ENCODE measurements at places on chromosomes 3 and 15. TPM values are rescaled to one million over a fixed set of nuclear protein-coding genes. Genes with fewer than 3 reads are reported as not detected.
A peak's percentile ranks its signal among the peaks of the same experiment; 100 is the strongest.

GRCh38 chr15:39125226-39125625 lies 455.7 kb upstream of the THBS1 start:
- DNase-seq = no peak

GRCh38 chr15:68807249-68807648 lies 13.4 kb downstream of the ANP32A start:
- no peak for DNase-seq

- DNase-seq = no peak
These were observed 65.4 kb downstream of the KCNH8 start for GRCh38 chr3:19213603-19214220.

DNA sequence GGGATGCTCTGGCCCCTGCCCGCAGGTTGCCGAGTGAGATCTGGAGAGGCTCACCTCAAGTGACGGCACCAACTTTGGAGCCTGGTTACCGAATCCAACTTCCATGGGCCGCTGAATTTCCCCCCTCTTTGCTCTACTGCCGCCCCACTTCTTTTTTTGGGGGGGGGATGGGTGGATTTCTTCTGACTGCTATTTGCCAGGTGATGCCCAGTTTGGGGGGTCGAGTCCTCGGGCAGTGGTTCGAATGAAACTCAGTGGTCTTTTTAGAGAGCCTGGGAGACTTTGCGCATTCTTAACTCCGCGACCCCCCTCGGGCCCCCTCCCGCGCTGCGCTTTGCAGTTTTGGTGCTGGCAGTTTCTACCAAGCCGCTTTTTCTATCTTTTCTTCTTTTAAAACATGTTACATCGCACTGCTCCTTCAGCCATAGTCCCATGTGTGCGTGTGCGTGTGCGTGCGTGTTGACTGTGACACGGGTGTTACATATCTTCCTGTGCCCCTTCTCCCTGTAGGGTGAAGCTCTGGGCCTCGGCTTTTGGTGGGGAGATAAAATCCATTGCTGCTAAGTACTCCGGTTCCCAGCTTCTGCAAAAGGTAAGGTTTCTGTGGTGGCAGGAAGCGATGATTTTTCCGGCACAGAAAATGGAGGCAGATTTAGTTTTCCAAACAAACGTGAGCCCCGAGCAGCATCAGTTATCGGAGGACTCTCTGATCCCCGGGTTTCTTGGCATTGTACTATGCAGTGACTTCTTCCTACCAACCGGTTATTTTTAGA lies 837 bp downstream of the CACNA2D3 start:
- DNase-seq = no peak

DNA sequence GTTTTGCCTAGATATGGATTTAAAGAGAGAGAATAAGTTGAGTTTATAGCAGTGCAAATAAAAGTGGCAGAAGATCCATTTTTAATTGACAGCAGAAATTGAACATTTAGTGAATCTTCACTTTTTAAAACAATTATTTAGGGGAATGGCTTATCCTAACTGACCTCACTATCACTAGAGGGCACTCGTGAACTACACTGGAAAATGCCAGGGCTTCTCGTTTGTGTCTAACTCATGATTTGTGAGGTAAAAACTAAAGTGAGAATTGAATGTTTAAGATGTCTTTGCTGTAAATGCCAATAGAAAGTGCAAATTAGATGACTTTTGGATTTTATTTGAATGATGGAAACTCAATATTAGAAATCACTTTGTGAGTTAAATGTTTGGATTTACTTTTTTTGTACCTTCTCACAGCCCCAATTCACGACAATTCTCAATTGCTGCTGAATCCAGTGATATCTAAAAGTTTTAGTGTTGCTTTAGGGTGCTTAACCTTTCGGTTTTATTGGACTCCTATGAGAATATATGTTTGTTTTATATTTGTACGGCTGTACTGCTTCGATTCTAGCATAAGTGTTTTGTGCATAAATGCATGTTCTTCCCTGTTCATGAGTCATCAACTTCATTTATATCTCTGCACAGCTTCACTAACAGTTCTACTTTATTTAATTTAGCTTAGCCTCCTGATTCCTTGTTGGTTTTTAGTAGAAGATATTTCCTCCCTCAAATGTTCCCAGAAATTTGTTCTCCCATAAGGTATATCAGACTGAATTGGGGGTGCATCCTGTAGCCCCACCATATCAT lies 462.1 kb downstream of the MFSD1 start:
- DNase-seq = peak; percentile 44

DNA sequence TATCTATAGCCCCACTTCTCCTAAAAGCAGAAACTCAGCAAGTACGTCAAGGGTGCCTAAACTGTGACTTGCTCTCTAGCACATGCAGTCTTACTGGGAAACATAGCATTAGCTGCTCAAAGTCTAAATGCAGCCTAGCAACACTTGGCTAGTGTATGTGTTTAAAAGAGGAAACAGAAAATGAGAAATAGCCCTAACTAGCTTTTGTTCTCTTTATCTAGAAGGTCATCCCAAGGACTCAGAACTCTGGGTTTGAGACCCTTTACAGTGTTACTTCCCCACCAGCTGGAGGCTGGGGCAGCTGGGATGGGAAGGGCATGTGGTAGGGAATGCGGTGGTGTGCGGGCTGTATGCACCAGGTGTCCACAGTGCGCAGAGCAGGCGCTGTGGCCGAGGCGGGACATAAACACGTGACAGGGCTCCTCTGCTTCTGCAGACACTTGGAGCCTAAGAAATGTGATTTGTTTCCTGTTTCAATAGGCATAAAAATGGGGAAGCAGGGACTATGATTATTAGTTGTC lies 13.3 kb downstream of the ETV5 start:
- DNase-seq = peak; percentile 53

- DNase-seq = no peak
These were observed 134.3 kb upstream of the ABHD17C start for GRCh38 chr15:80560601-80561400.

DNA sequence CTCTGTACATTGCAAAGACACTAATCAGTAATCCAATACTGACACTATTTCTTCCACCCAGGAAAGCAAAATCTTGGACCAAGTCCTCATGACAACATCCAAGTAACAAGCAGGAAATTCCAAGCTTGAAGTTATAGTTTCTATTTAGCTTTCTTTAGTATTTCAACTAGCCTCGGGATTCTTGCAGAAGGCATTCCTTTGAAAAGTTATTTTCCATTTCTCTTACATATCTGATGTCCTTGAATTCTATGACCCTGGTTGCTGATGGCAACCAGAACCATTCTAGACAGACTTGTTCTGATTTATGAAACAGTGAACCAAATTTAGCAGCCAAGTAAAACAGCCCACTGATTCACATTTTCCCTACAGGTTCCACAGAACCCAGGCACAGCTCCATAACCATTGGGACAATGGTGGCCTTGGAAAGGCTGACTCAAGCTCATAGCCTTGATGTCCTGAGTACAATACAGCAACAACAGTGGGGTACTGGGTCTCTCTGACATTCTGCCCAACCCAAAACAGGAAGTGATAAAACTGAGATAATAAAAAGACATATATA lies 26.5 kb downstream of the P3H2 start:
- DNase-seq = no peak

DNA sequence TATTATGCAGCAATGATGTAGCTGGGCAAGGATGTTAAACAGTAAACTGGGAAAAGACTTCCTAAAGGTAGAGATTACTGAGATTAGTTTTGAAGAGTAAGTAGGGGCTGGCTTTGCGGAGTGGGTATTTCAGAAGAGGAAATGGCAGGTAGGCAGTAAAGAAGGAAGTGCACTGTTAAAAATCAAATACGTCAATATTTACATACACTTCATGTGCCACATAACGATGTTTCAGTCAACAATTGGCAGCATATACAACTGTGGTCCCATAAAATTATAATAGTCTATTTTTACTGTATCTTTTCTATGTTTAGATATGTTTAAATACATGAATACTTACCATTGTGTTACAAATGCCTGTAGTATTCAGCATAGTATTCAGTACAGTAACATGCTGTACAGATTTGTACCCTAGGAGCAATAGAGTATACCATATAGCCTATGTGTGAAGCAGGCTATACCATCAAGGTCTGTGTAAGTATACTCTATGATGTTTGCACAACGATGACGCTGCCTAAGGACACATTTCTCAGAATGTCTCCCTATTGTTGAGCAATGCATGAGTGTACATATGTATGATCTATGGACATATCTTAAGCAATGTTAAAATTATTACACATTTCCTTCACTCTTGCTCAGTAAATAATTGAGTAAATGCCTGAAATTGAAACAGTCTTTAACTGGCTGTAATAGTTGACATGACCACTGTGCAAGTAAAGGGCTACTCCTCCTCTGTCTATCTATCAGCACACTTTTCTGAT lies 196.7 kb downstream of the ISL2 start:
- DNase-seq = peak; percentile 37

DNA sequence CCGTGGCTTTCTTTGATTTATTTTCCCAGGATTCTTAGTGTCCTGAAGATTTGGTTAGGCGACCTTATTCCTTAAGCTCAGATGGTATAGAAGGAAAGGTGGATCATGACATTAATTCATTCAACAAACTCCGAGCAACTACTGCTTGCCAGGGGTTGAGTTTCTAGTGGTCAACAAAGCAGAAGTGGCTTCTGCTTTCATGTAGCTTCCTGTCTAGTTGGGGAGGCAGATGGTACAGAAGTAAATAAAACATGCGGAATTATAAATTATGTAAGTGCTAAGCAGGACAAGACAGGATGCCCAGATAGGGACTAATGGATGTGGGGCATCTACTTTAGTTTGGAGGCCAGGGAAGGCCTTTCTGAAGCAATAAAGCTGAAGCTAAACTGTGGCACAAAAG lies 15.6 kb downstream of the EEFSEC start:
- DNase-seq = no peak

DNA sequence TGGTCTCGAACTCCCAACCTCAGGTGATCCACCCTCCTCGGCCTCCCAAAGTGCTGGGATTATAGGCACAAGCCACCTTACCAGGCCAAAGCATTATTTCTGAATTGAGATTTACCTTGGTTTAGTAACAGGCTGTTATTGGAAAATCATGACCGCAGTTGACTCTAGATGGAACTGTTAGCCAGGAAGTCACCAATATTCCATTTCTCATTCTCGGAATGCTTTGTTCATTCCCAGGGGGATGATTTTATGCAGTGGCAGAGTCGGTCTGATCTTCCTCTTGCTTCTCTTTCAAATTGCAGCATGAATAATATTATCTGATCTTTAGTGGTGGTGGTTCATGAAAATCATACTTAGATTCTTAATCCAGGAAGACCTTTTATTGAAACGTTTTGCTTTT lies 195.5 kb upstream of the MBNL1 start:
- DNase-seq = no peak

GRCh38 chr3:7934362-7934761 lies 567.3 kb upstream of the LMCD1 start:
- peak; percentile 73 for DNase-seq

DNA sequence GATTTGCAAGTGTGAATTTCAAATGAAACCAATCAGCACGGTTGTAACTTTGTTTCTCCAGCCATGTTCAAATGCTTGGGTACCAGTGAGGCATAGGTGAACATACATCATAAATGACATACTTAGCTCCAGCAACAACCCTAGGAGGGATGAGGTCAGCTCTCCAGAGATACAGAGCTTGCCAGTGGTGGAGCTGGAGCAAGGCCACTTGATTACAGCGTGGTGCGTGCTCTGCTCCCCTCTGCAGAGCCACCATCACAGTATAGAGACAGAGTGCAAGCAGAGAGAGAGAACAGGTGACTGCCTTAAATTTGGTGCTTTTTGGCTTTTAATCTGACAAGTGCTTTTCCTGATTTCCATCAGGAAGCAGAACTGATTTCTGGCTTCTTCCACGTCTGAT lies 275.1 kb downstream of the PDZRN3 start:
- DNase-seq = no peak

GRCh38 chr15:64249883-64250575 lies 87.2 kb upstream of the PPIB start:
- DNase-seq = no peak

DNA sequence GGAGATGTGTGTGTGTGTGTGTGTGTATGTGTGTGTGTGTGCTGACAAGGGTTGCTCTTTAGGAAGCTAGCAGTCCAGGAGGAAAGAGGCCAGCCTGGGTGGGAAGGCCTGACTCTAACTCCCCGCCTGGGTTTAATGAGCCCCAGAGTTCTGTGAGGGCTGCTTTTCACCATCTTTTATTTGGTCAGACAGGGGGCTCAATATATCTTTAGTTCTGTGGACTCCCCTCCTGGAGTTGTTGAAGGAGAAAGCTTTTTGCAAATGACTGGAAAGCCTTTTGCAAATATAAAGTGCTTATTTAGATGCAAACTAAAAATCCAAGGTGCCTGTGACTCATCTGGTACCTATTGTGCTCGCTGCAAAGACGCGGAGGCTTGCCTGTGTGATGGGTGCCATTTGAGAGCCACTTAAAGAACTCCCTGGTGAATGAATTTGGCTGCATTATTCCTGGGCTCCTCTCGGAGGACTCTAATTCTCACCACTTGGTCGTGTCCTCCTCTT lies 24.5 kb downstream of the DRD3 start:
- DNase-seq = no peak

DNA sequence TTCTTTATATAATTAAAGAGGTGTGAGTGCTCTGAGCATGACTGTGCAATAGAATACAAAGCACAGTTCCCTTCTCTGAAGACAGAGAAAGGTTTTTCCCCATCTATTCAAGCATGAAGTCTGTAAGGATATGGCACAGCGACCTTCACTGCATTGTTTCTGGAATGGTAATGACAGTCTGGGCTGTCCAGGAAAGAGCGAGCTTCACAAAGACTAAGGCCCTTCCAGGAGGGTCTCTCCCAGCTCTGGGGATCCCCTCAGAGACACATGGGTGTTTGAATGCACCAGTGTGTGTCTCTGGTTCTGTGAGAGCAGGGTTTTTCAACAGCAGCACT lies 179.9 kb upstream of the NR2E3 start:
- DNase-seq = no peak

DNA sequence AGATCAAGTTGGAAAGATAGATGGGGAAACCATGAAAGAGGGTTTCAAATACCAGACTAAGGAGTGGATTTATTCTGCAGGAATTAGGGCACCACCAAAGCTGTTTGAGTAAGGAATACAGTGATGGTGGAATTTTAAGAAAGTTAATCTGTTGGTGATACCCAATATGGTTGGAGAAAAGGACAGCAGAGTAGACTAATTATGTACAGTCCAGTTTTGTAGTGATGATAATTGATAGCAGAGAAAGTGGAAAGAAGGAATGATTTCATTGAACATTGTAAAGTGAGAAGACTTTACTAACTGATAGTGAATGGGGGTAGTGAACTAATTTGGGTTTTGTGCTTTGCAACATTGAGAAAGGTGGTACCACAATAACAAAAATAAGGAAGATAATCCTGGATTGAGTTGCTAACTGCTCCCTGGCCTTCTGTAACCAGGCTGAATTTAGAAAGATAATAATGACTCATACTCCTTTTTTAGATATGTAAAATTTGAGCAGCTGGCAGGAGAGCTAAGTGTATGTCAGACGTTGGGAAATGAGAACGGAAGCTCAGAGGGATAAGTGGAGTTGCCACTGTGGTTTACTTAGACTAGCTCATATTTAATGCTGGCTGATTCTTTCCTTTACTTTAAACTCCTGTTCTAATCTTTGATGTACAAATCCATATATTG lies 16.9 kb downstream of the TCAIM start:
- no peak for DNase-seq

- no peak for DNase-seq
These were observed 541 bp upstream of the SLC6A11 start for GRCh38 chr3:10815487-10815886.

- DNase-seq = no peak
These were observed 114.4 kb downstream of the TPRG1 start for GRCh38 chr3:189286188-189286587.

GRCh38 chr3:122678506-122678905 lies 2.1 kb upstream of the PARP14 start:
- DNase-seq = no peak

Gene WDR49
- total RNA-seq = 0.95 TPM

Gene HACD3
- total RNA-seq = 31.2 TPM

Gene GABRG3
- not detected for total RNA-seq

Gene GOLGA6L7
- not detected for total RNA-seq

Gene ACOX2
- total RNA-seq = 51.2 TPM

Gene CFAP100
- total RNA-seq = not detected

Gene ROPN1
- total RNA-seq = 2.0 TPM

Data from mucosa of descending colon (tissue), 3 donors.